CD4-positive, alpha-beta memory T cell (primary cell): ENCODE measurements at places on chromosomes 7 and 10.

- DNase-seq, result no peak
These were observed 26.9 kb downstream of the ASAH2 start for GRCh38 chr10:50224330-50224952.

DNA sequence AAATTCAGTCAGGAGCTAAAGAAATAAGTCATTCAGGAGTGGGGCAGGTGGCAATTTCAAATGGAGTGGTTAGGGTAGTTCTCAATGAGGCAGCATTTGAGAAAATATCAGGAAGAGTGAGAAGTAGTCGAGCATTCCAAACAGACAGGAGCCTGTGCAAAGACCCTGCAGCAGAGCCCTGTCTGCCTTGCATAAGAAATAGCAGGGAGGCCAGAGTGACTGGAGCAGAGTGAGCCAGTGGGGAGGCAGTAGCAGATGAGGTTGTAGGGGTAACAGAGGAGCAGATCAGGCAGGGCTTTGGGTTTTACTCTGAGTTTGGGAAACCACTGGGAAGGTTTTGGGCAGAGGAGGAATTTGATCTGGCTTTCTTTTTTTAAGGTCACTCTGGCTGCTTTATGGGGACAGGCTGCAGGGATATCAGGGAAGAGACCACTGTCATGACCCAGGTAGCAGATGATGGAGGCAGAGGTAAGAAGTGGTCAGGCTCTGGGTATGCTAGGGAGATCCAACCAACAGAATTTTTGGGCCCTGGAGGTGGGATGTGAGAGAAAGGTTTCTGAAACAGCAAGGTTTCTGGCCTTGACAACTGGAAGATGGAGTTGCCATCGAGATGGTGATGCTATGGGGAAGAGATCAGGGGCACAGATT is 1.3 kb upstream of the BLVRA start:
- no peak for DNase-seq

- peak; percentile 66 for DNase-seq
These were observed 402 bp downstream of the MAFK start for GRCh38 chr7:1530946-1531262.

DNA sequence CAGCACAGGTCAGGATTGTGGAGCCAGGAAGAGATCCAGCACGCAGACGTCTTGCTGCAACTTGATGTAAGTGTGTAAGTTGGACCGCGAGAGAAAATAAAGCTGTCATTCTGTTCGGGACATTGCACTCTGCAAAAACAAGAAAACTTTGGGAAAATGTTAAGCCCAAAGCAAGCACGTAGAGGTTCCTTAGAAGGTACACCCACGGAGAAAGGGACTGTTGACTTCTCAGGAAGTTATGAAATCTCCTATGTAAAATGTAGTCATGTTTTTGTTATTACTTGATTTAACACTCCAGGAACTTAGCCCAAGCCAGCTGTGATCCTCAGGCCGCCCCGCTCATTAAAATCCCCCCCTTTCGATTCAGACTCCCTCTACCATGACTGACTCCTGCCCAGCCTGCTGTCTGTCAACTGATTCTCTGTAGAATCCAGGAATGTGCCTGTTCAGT is 196.1 kb upstream of the TCF7L2 start:
- DNase-seq, result no peak

DNA sequence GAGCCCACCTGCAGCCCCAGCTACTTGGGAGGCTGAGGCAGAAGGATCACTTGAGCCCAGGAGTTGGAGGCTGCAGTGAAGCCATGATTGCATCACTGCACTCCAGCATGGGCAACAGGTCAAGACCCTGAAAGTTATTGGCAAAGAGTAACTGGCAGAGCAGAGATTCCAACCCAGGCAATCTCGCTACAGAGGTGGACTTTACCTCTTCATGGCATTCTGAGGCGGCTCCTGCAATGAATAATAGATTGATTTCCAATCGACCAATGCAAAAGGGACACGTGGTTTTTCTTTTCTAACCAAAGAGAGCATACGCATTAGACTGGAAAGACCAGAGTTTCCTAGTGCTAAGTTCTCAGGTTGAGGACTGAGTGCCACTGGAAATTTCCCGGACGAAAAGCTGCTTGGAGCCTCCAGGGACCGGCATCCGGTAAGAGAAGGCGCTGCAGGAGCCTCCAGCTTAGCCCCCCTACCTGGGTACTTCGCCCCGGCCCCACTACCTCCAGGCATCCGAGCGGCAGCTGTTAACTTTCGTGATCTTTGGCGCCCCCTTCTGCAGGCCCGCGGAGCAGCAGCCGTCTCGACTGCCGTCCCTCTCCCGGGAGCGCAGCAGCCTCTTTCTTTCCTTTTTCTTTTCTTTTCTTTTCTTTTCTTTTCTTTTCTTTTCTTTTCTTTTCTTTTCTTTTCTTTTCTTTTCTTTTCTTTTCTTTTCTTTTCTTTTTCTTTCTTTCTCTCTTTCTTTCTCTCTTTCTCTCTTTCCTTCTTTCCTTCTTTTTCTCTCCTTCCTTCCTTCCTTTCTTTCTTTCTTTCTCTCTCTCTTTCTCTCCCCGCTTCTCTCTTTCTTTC is 4.1 kb downstream of the MBLAC1 start:
- DNase-seq, result peak; percentile 82

DNA sequence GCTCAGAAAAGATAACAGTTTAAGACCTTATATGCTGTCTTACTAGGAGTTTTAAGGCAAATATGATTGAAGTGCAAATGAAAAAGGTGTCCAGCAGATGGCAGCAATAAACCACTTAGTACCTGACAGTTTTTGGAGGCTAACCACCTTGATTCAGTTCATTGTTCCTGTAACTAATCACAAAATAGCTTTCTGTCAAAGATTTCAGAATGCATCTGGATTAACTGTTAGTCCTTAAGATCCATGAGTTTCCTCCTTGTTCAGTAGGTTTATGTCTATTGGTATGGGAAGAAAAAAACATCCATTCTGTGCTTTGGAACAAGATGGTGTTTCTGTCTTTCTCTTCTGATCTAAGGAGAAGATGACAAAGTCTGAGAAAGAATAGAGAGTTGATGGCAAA is 46.6 kb downstream of the CCSER2 start:
- DNase-seq, result peak; percentile 57

DNA sequence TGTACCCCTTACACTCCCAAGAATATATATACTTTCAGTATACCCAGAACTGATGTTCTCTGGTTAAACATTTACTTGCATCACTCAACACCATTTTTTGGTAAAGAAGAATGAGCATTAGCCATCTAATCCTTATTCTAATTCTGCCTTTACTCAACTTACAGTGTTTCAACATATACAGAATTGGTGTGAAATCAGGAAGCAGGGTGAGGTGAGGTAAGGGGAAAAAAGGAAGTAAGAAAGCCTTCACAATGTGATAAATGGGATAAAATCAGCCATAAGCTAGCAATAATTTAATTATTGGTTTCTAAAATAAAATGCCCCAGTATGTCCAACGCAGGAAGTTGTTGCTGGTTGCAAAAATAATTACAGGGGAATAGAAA is 605.4 kb downstream of the KCNMA1 start:
- no peak for DNase-seq

DNA sequence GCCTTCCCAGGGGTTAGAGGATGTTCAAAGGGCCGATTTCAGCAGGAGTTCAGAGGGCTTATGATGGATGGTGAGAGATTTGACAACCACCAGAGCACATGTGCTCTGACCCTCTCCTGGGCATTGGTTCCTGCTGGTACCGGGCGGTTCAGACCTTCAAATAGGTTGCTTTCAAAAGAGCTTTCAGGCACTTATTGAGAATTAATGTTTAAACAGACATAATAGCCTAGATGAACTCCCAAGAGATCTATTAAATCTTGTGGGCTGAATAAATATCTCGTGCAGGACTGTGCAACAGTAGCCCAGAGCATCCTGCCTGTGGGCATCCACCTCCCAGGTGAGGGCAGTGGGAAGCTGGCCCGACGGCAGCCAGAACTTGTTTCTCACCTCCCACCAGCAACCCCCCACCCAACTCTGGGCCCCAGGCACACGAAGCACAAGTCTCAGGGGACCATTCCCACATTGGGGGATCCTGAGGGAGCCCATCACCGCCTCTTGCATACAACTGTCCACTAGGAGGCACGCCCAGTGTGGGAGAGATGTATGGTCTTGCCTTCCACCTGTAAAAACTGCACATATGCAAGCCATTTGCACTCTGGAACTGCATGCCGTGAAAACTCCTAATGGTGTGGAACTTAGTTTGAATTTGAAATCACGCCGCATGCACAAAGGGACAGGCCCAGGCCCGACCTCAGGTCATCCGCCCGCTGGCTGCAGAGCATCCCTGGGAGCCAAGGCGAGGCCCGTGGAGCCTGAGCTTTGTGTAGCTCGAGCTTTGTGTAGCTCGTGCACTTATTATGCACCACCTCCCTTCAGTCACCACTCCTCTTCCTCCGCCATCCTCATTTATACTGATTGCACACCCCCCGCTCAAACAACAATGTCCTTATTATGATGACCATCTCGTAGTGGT is 147.8 kb downstream of the ADCY1 start:
- DNase-seq, result no peak

DNA sequence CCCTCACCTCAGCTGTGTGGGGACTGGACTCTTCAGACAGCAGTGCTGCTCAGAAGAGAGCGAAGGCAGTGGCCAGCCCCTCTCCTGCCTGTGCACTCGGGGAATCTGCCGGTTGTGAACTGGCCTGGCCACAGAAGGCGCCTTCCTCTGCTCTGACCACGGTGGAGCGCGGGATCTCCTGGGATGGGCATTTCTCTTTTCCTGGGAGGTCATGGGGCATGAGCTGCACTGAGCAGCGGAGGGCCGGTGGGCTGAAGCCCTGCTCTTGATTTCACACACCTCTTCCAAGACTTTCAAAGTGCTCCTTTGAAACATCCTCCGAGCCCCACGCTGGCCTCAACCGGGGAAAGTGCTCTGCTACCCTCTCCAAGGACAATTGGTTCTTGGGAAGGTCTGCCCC is 125.6 kb upstream of the FAM20C start:
- DNase-seq, result no peak

DNA sequence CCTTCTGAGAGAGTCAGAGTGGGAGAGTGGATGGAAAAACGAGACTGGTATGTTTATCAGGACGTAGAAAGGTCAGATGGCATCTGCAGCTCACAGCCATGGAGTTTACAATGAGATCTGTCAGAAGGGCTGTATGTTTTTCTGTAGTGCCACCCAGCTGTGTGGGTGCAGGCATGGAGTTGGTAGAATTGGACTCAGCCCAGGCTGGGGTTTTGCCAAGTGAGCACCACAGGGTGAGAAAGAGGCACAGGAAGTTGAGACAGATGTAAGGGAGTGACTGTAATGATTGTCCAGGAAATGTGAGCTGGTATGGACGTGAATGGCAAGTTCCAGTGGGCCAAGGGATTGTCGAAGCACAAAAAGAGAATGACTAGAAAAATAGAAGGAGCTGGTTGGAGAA is 9.1 kb upstream of the ZYX start:
- DNase-seq, result peak; percentile 53

- no peak for DNase-seq
These were observed 3.4 kb downstream of the ENTPD1 start for GRCh38 chr10:95759233-95759826.

- no peak for DNase-seq
These were observed 308.8 kb upstream of the PHYHIPL start for GRCh38 chr10:58867683-58868082.

GRCh38 chr7:77923419-77923818 is 124.8 kb downstream of the PHTF2 start:
- DNase-seq, result no peak

- no peak for DNase-seq
These were observed 36.7 kb upstream of the PRPS1L1 start for GRCh38 chr7:18064242-18064838.

GRCh38 chr10:3494131-3494837 is 290.7 kb downstream of the KLF6 start:
- DNase-seq, result no peak

DNA sequence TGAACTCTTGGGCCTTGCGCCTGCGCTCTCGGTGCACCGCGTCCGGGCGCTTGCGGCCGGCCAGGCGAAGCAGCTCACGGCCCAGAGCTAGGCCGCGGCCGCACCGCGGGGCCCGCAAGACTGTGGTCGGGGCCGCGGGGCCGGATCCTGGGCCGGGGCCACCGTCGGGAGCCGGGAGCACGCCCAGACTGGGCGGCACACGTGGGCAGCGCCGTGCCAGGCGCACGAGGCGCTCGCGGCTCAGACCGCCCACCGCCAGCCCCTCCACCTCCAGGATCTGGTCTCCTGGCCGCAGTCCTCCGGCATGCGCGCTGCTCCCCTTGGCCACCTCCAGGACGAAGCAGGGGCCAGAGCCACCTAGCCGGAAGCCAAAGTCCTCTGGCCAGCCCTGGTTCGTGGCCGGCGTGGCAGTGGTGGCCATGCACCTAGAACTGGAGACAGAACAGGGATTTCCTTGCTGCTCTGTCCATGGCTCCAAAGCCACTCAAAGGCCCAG is at the start of gene GRID2IP:
Gene GRID2IP (minus strand): TSS at position 446 of the 496 bp plus-strand sequence. CDS start 25 bp downstream, at position 421.
- no peak for DNase-seq

- no peak for DNase-seq
These were observed 92.9 kb upstream of the ZNF804B start for GRCh38 chr7:88666626-88667025.

GRCh38 chr7:44046321-44047061 is 2.0 kb downstream of the DBNL start:
- DNase-seq, result peak; percentile 81

GRCh38 chr7:106566196-106566595 is 94.8 kb downstream of the CCDC71L start:
- DNase-seq, result no peak
